Mammary epithelial cell (primary cell): ENCODE measurements at places on chromosomes 4 and X. TPM values are rescaled to one million over a fixed set of nuclear protein-coding genes. Genes with fewer than 3 reads are reported as not detected.

DNA sequence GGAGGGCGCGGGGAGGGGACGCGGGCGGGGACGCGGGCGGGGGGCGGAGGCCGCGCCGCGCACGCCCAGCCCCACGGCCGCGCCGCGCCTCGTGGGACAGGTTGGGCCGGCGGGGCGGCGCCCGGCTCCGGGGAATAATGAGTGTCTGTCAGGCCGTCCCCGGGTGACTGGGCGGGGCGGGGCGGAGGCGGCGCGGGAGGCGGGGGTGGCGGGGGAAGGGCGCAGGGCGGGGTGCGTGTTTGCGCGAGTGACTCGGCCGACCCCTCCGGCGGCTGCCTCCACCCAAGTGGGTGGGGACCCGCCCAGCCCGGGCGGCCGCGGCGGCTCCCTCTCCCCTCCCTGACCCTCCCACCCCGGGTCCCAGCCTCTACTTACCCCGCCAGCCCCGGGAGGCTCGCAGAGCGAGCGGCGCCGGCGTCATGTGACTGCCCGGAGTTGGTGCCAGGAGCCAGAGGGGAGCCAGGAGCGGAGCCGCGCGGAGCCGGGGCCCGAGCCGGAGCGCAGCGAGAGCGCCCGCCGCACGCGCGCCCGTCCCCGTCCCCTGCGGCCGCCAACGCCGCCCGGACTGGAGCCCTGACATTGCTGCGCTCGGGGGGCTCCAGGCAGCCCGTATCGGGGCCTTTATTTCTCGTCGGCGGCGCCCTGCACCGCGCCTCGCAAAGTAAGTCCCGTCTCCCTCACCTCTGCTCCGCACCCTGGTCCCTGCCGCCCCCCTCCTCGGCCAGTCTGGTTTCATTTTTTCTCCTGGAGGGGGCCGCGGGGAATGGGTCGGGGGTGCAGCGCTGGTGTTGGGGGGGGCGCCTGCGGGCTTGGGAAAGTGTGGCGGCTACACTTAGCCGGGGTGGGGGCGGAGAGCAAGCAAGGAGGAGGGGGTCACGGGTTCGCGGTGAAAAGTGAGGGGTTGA is at the start of gene KLF3:
Gene KLF3 (plus strand): TSS at position 399 of the 905 bp plus-strand sequence. CDS start 16,427 bp downstream, outside the sequence.
- peak; percentile 89 for DNase-seq

GRCh38 chr4:149595500-149595899 is 220.1 kb downstream of the IQCM start:
- no peak for DNase-seq

GRCh38 chr4:185346975-185347601 is 48.6 kb downstream of the LRP2BP start:
- DNase-seq = no peak

DNA sequence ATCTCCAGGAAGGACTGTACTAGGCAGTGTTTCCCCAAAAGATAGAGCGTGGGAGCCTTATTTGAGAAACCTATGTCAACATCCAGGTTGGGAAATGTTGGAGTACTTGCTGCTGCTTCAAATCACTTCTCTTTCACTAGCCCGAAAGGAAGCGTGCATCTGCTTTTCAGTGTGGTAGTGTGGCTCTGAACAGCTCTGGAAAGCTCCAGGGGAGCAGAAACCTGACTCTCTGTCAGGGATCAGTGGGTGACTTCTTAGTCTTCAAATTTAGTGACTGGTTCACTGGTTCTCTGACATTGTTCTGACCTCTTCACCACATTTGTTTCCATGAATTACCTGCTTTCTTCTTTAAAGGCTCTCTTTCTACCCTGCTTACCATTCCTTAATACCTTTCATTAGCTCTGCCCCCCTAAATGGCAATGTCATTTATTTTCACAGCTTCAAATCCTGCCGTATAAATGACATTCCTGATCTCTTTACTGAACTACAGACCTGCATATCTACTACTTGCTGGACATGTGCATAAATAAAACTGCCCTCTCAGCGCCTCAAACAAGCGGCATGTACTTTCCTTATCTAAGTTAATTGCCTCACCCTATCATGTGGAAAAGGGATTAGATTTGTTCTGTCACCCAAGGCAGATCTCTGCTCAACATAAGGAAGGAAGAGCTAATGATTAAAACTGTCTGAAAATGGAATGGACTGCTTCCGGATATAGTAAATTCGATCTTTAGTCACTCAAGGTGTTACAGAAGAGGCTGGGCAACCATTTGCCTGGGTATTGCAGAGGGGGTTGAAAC is 37.0 kb downstream of the DLG3 start:
- DNase-seq = no peak

- peak; percentile 75 for DNase-seq
Measured at GRCh38 chr4:76023389-76023788, at the start of gene CXCL10. Gene CXCL10 (minus strand): TSS chr4:76023497. CDS start chr4:76023431, 66 bp downstream.

- DNase-seq = no peak
Measured at GRCh38 chr4:30073011-30073710, 647.0 kb upstream of the PCDH7 start.

Gene UCHL1
- total RNA-seq = 0.40 and 2.3 TPM in 2 replicates

Gene SPINK2
- not detected in 2 replicates for total RNA-seq

Gene GPR119
- not detected in 2 replicates for total RNA-seq

DNA sequence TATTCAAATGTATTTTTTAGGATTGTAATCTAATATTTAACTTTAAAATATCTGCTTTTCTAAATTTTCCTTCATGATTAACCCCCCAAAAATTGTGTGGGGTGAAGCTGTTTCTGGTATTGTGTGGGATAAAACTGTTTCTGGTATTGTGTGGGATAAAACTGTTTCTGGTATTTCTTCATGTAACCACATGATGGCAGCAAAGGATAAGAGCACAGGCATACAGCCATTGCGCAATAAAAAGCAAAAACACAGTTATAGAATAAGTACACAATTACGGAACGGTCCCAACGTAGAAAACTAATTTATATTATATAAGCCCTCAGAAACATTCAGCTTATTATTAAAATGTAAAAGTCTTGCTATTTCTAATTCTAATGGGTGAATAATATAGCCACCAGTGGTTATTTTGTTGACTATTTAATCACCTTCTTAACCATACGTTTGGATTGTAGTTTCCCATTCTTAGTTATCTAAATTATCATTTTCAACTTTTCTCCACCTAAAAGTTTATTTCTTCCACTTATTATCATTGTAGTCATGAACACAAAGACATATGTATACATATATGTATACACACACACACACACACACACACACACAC is 333.9 kb upstream of the FSTL5 start:
- DNase-seq = peak; percentile 25

Gene UGT2B11
- total RNA-seq = not detected in 2 replicates

Gene FGFBP2
- total RNA-seq = not detected
